Uterus (tissue), 4 donors: ENCODE measurements at places on chromosomes 1 and 21.
A peak's percentile ranks its signal among the peaks of the same experiment; 100 is the strongest.

DNA sequence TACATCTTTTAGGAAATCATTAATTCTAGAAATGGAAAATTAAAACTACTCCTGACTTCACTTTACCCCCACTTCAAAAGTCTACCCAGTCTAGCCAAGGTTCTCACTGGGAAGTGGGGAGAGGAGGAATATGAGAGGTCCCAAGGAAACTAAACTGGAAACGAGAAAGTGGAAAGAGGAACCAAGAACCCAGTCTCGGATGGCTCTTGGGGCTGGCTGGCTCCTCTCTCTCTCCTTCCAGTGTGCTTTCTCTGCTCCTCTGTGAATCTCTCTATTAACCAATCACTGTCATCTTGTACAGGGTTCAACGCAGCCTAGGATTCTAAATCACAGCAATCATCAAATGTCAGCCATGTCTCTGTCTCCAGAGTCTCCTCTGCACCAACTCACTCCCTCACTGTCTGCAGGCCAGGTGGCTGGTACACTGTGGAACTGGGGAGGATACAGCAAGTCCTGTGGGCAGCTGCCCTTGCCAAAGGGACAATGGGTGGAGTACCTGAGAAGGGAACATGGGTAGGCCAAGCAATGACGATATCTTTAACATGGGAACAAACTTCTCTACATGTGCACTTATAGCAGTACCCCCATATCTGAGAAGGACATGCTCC is 33.7 kb downstream of the GNB1 start:
- peak; percentile 22 for DNase-seq

- DNase-seq = no peak
These were observed 178.9 kb downstream of the MIS18A start for GRCh38 chr21:32099812-32100416.

GRCh38 chr1:20634594-20635084 is 1.4 kb downstream of the PINK1 start:
- DNase-seq = no peak

GRCh38 chr1:186454981-186455380 is 5.9 kb downstream of the PDC start:
- no peak for DNase-seq

GRCh38 chr1:154966111-154966510 is 4.4 kb downstream of the SHC1 start:
- DNase-seq = no peak

- no peak for DNase-seq
These were observed 69.0 kb upstream of the NFIA start for GRCh38 chr1:61013189-61013945.

- DNase-seq = no peak
These were observed 356.6 kb downstream of the HHAT start for GRCh38 chr1:210685295-210685650.

DNA sequence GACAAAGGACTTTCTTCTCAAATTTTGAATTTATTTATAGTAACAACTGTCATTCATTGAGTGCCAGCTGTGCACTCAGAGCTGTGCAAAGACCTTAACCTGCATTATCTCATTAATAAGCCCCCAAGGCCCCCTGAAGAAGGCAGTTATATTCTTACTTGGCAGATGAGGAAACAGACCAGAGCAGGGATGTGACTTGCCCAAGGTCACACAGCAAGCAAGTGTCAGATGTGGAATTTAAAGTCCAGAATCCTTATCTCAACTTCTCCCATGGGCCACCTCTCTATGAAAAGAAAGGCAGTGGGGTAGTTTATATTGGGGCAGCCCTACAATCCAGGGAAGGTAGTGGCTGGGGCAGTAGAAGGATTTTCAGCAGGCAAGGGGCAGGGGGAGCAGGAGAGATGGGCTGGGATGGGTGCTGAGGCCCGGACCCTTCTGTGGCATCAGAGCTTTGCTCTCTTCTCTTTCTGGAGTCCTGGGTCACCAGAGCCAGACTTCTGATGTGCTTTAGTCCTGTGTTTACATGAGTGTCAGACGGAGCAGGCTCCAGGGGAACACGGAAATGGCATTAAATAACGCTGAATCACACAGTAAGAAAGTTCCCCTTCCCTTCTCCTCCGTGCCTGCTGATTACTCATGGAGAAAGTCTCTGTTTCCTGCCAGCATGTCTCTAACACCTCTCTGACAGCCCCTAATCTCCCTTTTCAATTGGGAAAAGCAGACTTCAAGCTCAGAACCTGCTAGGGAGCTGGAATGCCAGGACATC is 39.5 kb downstream of the EPHB2 start:
- DNase-seq = peak; percentile 32

- DNase-seq = no peak
These were observed 71.4 kb upstream of the HSPA13 start for GRCh38 chr21:14454016-14455009.

- DNase-seq = no peak
These were observed 60.8 kb downstream of the FASLG start for GRCh38 chr1:172719694-172720138.

- DNase-seq = no peak
These were observed 56.8 kb downstream of the KCNAB2 start for GRCh38 chr1:6102532-6102845.

DNA sequence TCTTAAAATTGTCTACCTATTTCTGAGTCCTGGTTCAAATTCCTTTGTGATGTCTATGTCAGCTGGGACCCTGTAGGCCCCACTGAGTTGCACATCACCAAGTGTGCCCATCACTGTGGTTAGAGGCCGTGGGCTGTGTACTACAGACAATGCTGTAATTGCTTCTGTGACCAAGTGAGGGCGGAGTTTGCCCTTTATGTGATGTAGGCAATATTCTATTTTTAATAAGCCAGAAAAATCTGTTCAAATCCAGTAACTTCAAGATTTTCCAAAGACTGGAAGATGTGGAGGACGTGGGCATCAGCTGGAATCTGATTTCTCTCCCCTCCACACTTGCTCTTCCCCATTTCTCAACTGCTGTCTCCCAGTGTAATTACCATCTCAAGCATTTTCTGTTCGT is 215.4 kb downstream of the PBX1 start:
- no peak for DNase-seq

DNA sequence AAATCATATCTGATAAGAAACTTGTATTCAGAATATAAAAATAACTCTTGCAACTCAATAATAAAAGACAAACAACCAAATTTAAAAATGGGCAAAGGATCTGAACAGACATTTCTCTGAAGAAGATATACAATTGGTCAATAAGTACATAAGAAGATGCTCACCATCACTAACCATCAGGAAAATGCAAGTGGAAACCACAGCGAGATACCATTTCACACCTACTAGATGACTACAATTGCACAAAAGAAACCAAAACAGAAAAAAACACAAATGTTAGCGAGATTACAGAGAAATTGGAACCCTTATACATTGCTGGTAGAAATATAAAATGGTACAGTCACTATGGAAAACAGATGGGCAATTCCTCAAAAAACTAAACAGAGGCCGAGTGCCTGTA is 11.5 kb upstream of the ZNF683 start:
- DNase-seq = no peak

DNA sequence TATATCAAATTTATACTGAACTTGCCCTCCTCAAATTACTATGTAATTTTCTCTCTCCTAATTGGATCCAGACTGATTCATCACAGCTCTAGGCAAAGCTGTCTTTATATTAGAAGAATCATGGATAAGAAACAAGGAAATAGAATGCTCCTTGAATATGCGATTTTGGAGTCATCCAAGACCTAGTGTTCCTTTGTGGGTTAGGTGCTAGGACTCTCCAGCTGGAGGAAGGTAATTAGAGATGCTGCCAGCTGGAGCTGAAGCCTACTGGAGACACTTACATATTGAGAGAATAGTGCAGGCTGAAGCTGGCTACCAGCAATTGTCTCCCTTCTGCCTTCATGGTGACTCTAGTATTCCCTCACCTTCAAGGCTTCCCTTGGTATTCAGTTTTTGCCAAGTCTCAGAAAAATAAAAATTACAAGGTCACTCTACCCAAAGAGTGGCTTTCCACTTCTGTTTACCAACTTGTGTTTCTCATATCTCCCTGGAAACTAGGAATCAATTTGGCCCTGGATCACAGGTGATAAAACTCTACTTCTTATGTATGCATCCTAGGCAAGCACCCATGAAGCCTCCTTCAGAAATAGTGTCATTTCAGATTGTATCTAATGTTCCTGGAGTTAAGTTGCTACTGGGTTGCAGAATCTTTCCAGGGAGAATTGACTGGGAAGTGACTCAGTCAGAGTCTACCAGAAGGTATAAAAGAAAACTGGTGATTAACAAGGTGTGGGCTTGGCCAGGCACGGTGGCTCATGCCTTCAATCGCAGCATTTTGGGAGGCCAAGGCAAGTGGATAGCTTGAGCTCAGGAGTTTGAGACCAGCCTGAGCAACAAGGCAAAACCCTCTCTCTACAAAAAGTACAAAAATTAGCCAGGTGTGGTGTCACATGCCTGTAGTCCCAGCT is 24.4 kb upstream of the DOCK7 start:
- no peak for DNase-seq

GRCh38 chr1:68375919-68376318 is 73.8 kb downstream of the RPE65 start:
- no peak for DNase-seq

DNA sequence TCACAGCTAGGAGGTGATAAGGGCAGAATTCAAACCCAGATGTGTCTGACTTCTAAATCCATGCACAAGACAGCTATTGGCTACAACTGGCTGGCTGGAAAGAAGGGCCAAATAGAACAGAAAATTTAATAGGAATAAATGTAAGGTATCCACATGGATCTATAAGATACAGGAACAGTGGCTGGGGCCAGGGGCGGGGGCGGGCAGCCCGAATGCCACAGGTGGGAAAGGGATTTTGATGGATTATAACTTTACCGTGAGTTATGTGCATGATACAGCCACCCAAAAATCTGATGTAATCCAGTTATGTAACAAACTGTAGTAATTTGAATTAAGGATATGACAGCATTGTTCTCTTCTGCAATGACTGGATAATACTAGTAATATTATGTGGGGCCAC is 87.0 kb upstream of the COA6 start:
- no peak for DNase-seq

- DNase-seq = no peak
These were observed 21.0 kb downstream of the NFYC start for GRCh38 chr1:40712405-40712944.

GRCh38 chr1:215958841-215959240 is 391.7 kb downstream of the KCTD3 start:
- DNase-seq = no peak

GRCh38 chr1:80436851-80437250 is 1363.9 kb upstream of the ADGRL2 start:
- DNase-seq = no peak

- DNase-seq = no peak
These were observed 67.1 kb downstream of the CD58 start for GRCh38 chr1:116503546-116504307.

GRCh38 chr1:25198663-25199252 is 33.5 kb downstream of the SYF2 start:
- DNase-seq = no peak

DNA sequence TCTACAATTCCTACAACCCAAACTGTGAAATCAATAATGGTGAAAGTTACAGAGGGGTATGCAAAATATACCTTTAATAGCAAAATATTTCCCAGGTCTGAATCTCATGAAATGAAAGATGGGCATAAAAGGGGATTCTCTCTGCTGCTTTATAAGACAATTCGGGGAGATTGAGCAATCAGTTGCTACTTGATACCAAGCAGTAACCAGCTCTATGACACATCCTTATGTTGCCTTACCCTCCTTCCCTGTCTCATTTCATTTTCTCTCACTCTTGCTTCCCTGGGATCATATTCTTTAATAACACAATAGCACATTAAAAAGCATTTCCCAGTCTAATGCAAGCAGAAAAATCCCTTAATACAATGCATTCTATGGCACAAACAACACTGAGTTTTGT is 29.0 kb downstream of the ZSWIM5 start:
- DNase-seq = no peak

DNA sequence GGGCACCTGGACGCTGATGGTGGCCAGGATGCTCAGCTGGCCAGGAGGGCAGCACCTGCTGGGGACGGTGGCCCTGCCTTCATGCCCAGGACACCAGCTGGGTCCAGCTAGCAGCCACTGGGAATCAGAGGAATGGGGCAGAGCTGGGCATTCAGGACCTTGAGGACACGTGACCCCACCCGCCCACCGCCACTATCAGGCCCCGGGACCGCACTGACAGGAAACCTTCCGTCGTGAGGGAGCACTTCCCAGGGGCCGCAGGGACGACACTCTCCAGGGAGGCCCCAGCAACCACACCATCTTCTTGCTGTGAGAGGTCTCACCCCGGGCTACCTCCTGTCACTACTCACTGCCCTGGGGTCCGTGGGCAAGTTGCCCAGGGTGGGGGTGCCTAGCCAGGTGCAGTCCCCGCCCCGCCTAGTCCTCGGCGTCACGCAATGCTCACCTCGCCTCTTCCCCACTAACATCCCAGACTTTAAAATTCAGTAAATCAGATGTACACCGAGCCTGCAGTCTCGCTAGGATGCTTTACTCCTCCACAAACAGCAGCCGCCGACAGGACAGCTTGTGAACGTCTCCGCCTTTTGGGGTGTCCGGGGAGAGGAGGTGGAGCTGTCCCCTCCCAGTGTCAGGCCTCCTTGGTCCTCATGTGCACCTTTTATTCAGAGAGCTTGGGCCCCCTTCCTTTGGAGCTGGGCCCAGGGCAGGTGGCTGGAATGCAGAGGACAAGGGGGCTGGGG is 4.9 kb downstream of the VWA1 start:
- DNase-seq = peak; percentile 23

DNA sequence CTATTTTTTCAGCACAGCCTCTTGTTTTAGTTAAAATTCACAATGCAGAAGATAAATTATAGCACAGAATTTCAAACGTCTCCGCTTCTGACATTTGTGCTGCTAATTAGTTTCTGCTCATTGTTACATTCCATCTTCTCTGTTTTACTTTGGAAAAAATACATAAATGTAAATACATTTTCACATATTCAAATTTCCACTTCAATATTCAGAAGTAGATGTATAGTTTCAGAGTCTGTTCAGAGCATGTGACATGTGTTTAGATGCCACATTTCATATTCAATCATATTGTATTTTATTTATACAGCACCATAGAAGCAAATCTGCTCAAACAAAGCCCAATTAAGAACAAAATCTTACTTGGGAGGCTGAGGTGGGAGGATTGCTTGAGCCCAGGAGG is 19.6 kb downstream of the TMEM35B start:
- DNase-seq = no peak

- DNase-seq = no peak
These were observed 6.1 kb downstream of the SLC25A44 start for GRCh38 chr1:156200044-156200443.

DNA sequence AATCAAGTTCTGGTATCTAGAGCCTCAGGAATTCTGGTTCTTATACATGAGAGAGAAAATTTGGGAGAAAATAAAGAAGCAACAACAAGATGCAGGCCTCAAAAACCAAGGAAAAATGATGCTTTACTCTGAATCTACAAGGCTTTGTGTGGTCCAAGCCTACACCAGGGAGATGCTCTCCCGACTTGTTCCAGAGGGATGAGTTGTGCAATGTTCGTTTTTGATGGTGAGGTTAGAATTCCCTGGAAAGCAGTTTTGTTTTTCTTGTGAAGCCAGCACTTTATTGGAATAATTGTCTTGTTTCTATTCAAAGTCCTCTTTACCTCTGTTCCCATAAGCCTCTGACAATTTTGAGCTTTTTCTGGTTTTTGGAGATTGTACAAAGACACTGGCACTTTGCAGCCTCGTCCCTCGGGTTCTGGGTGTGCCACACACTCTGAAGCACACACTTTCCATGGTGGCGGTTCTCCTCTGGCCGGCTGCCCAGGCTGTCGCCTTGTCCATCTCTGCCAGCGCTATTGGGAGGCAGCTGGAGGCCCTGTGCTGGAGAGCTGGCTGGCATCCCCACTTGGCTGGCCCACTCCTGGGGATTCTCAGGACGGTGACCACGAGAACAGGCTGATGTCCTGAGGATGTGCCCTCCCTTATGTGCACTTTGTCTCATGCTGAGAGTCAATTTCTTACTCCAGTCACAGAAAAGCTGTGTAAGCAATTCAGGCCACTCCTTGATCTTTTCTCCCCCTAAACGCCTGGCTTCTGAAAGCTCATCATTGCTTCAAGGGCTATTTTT is 70.2 kb downstream of the EDEM3 start:
- DNase-seq = no peak
